ENCODE measurements at places on chromosomes 13 and 19. TPM values are rescaled to one million over a fixed set of nuclear protein-coding genes. Genes with fewer than 3 reads are reported as not detected.

Gene FLT1
- total RNA-seq = 0.02 TPM

Gene S1PR5
- total RNA-seq = 1.1 TPM

Gene GAPDHS
- total RNA-seq = 0.19 TPM

Gene SOHLH2
- 0.04 TPM for total RNA-seq

Gene DHDH
- total RNA-seq = 0.62 TPM

Gene PSG1
- 0.23 TPM for total RNA-seq

Gene ZNF541
- not detected for total RNA-seq

Gene SLC10A2
- total RNA-seq = not detected

Gene IGFL3
- total RNA-seq = not detected

Gene SMIM44
- total RNA-seq = not detected

Gene MISP
- 60.7 TPM for total RNA-seq

Gene RAB3A
- 0.93 TPM for total RNA-seq

Gene FARP1
- total RNA-seq = 21.6 TPM

Gene GNG14
- not detected for total RNA-seq

Gene CD177
- total RNA-seq = 0.09 TPM

Gene HPN
- total RNA-seq = 0.03 TPM

Gene PDE4C
- total RNA-seq = 0.48 TPM

Gene IQCN
- 1.1 TPM for total RNA-seq

Gene CD33
- total RNA-seq = not detected

Gene TBXA2R
- 1.1 TPM for total RNA-seq

Gene DKKL1
- 0.55 TPM for total RNA-seq

Gene MEIOSIN
- total RNA-seq = 0.05 TPM

Gene SERPINE3
- not detected for total RNA-seq

Gene ONECUT3
- not detected for total RNA-seq

Gene IGFL2
- 1.3 TPM for total RNA-seq

Gene BSPH1
- not detected for total RNA-seq

Gene GFY
- total RNA-seq = 0.17 TPM

Gene ZGLP1
- 1.5 TPM for total RNA-seq

Gene CEACAM4
- total RNA-seq = not detected

Gene KHSRP
- total RNA-seq = 227 TPM

Gene ZNF99
- not detected for total RNA-seq

Gene ZNF460
- 1.9 TPM for total RNA-seq

Gene ZNF554
- total RNA-seq = 0.93 TPM

Gene CYP4F2
- total RNA-seq = 0.04 TPM

Gene WDR88
- not detected for total RNA-seq

Gene POGLUT2
- 6.9 TPM for total RNA-seq

Gene TNFRSF19
- total RNA-seq = 3.8 TPM
